ENCODE measurements at places on chromosomes 12 and 14. TPM values are rescaled to one million over a fixed set of nuclear protein-coding genes. Genes with fewer than 3 reads are reported as not detected.

Gene IKZF4
- 10.5 TPM for total RNA-seq

GRCh38 chr14:99561864-99562263, 42.1 kb downstream of the CCDC85C start:
- no peak for DNase-seq

DNA sequence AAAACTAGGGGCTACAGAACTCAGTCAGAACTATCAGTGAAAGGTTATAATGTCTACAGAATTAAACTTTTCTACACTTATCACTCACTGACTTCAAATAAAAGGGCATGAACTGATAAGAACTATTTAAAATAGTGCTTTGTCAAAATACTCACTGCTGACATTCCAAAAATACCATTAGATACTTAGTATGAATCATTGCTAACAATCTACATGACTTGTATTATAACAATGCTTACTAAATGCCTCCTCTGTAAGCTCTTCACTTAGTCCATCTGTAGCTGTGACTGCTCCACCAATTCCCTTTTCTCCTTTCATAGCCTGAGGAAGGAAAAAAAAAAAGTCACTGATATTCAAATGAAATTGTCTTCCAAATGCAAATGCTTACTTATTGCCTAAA, 17.0 kb downstream of the NFYB start:
- DNase-seq = no peak

Gene DNAJC22
- not detected for total RNA-seq

Gene MAP1LC3B2
- total RNA-seq = 1.1 TPM

Gene NEDD1
- total RNA-seq = 25.2 TPM

DNA sequence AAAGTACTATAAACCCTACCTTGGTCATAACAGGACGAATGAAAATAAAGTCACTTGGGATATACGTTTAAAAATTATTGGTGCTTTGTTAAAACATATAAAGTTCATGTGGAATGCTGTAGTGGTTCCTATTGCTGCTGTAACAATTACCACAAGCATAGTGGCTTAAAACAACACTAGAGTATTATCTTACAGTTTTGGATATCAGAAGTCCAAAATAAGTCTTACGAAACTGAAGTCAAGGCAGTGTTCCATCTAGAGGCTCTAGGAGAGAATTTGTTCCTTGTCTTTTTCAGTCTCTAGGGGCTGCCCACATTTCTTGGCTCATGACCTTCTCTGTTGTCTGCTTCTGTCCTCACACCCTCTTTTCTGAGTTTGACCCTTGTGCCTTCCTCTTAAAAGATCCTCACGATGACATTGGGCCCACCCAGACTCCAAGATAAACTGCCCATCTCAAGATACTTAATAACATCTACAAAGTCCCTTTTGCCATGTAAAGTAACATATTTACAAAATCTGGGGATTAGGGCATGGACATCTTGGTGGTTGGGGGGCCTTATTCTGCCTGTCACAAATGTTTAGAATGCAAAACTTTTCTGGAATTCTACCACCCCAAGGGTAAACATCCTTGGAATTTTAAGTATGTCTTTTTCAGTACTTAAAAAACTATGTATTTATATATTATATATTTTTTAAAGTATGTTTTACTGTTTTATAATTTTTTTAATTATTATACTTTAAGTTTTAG, 178.1 kb downstream of the ETNK1 start:
- DNase-seq = no peak

Gene LUM
- 0.35 TPM for total RNA-seq

Gene EIF2S3B
- total RNA-seq = 6.7 TPM
